ENCODE measurements at places on chromosomes 7 and 10.

DNA sequence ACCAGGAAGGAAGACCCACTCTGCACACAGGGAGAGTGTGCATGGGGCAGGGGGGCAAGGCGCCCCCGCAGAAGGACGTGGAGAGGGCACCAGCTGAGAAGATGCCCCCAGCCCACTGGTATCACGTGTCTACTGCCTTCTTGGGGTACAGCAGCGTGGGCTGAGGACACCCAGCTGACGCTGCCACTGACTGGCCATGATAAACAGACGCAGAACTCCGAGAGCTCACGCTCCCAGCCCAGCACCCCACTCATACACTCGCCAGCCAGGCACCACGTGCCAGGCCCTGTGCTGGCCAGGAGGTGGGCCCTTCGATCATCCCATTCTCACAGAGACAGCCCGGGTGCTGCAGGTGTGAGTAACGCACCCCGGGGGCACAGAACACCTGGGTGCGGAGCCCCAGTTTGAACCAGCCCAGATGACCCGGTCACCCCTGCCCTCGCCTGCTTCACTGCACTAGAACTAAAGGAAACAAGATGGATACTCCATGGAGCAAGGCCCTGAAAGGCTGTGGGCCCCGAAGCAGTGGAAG is 199.8 kb downstream of the MAD1L1 start:
- no peak overlapping the region for H3K4me3 ChIP-seq
- DNase-seq: no peak
- no peaks in the 10 kb centered on the region for H3K36me3 ChIP-seq

- H3K36me3 ChIP-seq: peaks cover 13% of the 10 kb centered on the region
- no peak for DNase-seq
- no peak overlapping the region for H3K4me3 ChIP-seq
- no peaks in the 10 kb centered on the region for H3K27me3 ChIP-seq
These were observed 58.9 kb downstream of the COL17A1 start for GRCh38 chr10:104026762-104027161.

DNA sequence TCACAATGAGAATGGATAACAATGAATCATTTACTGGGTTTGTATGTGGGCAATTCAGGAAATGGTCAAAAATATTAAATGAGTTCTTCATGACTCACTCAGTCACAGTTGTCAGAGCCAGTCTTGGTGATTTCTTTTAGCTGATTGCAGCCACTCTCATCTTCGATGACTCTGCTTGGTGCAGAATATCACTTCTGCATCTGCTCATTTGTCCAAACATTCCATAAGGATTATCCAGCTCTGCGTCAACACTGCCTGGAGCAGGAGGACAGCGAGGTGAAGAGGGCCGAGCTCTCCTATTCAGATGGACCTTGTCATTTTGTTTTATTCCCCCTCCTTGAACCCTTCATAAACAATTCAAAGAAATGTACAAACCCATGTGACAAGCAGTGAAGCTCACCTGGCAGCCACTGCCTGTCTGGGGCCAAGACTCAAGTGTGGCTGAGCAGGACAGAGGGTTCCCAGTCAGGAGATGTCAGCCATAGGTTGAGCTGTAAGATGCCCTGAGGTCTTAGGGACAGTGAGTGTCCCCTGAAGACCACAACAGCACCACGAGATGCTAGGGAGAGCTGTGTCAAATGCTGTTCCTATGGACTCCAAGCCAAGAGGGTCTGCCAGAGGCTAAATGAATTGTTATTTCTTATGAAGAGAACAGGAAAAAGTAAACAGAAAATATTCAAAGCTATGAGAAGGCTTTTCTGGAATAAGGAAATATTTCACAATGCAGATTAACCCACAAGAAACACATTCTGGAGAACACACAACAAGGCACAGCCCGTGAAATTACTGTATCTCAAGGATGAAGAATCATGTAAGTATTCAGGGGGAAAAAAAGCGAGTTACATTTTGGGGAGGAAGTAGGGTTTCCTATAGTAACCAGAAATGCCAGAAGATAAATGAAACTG is 33.1 kb upstream of the EGFR start:
- H3K4me1 ChIP-seq: no peaks in the 10 kb centered on the region
- H3K27me3 ChIP-seq: no peaks in the 10 kb centered on the region
- no peak overlapping the region for H3K27ac ChIP-seq
- no peak overlapping the region for H3K4me3 ChIP-seq
- H3K36me3 ChIP-seq: no peaks in the 10 kb centered on the region

GRCh38 chr10:81820418-81820817 is 54.6 kb upstream of the NRG3 start:
- H3K4me1 ChIP-seq: no peaks in the 10 kb centered on the region
- H3K27ac ChIP-seq: no peak overlapping the region
- H3K4me3 ChIP-seq: no peak overlapping the region
- no peak for DNase-seq
- no peaks in the 10 kb centered on the region for H3K27me3 ChIP-seq

DNA sequence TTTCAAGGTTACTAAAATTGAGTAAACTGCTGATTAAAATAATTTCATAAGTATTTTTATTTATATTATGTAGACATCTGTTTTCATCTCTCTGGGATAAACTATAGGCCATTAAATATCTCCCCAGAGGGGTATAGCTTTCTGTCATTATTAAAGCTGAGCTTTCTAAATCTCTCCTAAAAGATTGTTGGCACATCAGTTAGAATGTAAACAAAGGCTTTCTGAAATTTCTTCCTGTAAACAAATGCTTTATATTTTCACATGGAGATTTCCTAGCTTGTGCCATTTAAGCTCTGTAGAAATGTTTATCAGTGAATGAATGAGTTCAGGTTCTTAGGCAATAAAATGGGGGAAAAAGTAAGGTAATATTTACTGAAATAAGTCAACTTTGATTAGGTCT is 35.7 kb downstream of the PPP1R9A start:
- no peak overlapping the region for H3K27ac ChIP-seq
- no peaks in the 10 kb centered on the region for H3K27me3 ChIP-seq
- no peaks in the 10 kb centered on the region for H3K36me3 ChIP-seq
- no peak for DNase-seq

DNA sequence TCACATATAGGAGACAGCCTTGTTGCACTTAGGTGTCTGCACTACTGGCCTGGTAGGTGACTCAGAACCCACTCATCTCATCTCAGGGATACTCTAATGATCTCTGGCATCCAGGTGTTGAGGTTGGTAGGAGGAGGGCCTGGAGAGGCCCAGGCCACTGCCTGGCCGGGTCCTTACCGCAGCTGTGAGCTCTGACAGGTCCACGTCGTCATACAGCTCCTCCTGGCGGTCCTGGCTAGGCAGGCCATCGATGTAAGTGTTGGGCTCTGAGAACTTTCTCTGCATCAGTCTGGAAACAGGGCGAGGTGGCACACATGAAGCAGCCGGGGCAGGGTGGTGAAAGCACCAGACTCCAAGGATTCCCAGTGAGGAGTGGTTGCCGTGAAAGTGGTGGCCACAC is 62.1 kb downstream of the VWA2 start:
- peaks cover 17% of the 10 kb centered on the region for H3K36me3 ChIP-seq
- DNase-seq: no peak
- H3K27ac ChIP-seq: peak overlapping the region; percentile 59
- H3K4me1 ChIP-seq: no peaks in the 10 kb centered on the region
- no peak overlapping the region for H3K4me3 ChIP-seq
- no peaks in the 10 kb centered on the region for H3K27me3 ChIP-seq

GRCh38 chr10:86663576-86664339 is 4.6 kb upstream of the LDB3 start:
- H3K27ac ChIP-seq: no peak overlapping the region
- no peak for DNase-seq
- H3K36me3 ChIP-seq: no peaks in the 10 kb centered on the region
